ENCODE measurements at places on chromosomes 5 and 9.

- DNase-seq: no peak
Observed at GRCh38 chr5:19770396-19770795, 217.6 kb downstream of the CDH18 start.

GRCh38 chr9:113788616-113789330 is 87.3 kb upstream of the ZNF618 start:
- no peak for DNase-seq

- peak; percentile 76 for DNase-seq
Observed at GRCh38 chr5:143126174-143127019, 277.1 kb downstream of the NR3C1 start.

GRCh38 chr5:39469176-39469575 is 44.4 kb upstream of the DAB2 start:
- DNase-seq: no peak

GRCh38 chr5:27491047-27491446 is 452.7 kb upstream of the CDH9 start:
- no peak for DNase-seq

GRCh38 chr5:67021962-67022361 is 174.6 kb downstream of the CD180 start:
- DNase-seq: no peak

- DNase-seq: no peak
Observed at GRCh38 chr9:27701587-27701986, 128.3 kb upstream of the C9orf72 start.

GRCh38 chr5:134708301-134708700 is 30.0 kb upstream of the CAMLG start:
- DNase-seq: no peak

- no peak for DNase-seq
Observed at GRCh38 chr5:95915999-95916686, 45.5 kb downstream of the ELL2 start.

- DNase-seq: no peak
Observed at GRCh38 chr5:7529880-7530279, 133.9 kb downstream of the ADCY2 start.

- peak; percentile 26 for DNase-seq
Observed at GRCh38 chr9:134778156-134778555, 102.5 kb upstream of the FCN2 start.

DNA sequence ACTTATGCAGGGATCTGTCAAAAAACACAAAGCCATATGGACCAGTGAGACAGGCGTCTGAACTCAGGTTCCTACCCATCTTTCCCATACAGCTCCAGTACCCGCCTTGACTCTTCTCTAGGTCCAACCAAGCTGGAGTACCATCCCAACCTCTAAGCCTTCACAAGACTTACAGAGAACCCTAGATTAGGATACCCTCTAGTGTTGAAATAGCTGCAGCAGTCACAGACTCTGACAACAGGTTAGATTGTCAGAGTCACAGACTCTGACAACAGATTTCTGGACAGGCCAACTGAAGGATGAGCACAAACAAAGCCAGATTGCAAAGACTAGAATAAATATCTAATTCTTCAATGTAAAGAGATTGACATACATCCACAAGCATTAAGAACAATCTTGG is 266.1 kb downstream of the GRIA1 start:
- peak; percentile 12 for DNase-seq

- peak; percentile 47 for DNase-seq
Observed at GRCh38 chr9:132997591-132997990, 19.1 kb downstream of the GFI1B start.

DNA sequence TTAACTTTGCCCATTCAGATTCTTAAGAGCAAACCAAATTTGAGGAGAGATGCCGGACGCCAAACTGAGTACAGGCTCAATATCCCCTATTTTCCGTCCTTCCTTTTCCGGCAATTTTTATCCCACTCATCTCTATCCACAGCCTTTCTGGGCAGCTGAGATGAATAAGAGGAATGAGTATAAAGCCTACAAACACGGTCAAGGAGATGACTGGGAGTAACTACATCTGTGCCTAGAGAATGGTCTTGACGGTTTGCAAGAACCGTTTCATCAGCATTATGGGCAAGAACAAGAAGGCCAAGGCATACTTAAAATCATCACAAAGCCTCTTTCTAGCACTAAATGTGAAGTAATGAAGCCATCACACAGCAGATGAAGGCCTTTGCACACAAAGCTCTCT is 227.3 kb downstream of the DCP2 start:
- DNase-seq: no peak

DNA sequence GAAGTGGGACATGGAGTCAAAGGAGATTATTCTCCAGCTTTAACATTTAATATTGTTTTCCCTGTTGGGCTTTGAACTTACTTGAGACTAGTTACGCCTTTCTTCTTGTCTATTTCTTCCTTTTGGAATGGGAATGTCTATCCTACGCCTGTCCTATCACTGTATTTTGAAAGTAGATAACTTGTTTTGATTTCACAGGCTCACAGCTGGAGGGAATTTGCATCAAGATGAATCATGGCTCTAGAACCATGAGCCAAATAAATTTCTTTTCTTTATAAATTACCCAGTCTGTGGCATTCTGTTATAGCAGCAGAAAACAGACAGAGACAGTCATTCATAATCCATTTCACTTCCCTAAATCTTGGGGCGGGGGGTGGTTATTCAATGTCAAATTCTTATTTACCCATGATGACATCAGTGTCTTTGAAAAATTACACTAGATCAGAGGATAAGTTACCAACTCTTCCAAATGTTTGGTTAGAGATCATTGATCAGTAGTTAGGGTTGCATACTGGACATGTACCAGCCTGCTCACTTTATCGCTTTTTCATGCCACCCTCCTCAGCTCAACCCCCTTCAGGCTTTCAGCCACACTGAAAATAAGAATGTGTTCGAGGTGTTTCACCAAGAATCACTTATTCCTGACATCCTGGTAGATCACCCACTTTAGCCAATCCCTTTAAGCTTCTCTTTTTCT is 419.6 kb upstream of the PIK3R1 start:
- DNase-seq: no peak

DNA sequence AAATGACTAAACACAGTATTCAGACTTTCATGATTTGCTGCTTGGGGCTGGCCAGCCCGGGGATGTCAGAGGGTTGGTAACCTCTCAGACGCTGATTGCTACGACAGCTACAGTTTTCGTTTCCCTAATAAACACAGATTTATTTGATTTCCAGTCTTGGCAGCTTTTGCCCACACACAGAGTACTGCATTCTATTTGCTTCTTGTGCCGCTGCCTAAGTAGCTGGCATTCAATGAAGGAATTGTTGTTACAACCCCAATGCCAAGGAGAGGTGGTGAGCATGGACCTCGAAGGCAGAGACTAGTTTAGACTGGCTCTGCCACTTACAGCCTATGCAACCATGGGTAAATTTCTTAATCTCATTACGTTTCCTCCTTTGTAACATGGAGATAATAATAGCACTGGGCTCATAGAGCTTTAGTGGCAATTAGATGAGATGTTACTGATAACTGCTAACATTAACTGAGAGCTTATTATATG is 247.1 kb upstream of the PANK3 start:
- no peak for DNase-seq

GRCh38 chr5:122882831-122883230 is 37.4 kb downstream of the SNX24 start:
- peak; percentile 40 for DNase-seq

DNA sequence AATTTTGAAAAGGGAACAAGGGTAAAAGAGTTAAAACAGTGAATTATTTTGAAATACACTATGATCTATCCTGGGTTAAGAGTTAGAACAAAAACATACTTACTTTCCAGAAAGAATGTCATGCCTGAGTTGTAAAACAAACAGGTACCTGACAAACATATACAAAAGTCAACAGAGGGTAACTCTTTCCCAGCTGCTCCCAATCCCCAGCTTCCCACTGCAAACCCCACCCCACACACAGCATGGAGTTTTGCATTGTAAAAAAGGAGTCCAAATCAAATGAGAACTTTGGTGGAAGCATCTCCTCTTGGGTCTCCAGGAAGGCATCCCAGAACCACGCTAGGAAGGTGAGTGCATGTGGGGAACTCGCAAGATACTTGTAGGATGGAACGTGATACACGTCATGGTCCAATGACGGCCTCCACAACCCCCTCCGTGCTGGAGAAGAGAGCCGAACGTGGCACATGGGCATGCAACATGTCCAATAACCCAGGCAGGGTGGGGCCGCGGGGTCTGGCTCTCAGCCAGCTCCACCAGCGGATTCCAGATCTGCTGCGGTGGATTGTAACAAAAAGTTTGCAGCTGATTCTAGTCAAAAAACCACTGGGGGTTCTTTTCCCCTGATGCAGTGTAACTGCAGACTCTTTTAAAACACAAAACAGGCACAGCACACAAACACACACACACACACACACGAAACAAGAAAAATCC is 55.8 kb downstream of the EPB41L4B start:
- DNase-seq: no peak

GRCh38 chr9:12141422-12141821 is 551.8 kb upstream of the TYRP1 start:
- no peak for DNase-seq

- peak; percentile 68 for DNase-seq
Observed at GRCh38 chr5:154179846-154180710, 10.5 kb upstream of the GALNT10 start.

- DNase-seq: peak; percentile 28
Observed at GRCh38 chr5:72204946-72205345, 97.7 kb downstream of the MAP1B start.
